Lung (tissue), 17 donors: ENCODE measurements at places on chromosomes 11 and 22. TPM values are rescaled to one million over a fixed set of nuclear protein-coding genes. Genes with fewer than 3 reads are reported as not detected.

MRGPRF gene
- 16.8 TPM for total RNA-seq

- no peak for DNase-seq
These were observed 630.4 kb downstream of the METTL15 start for GRCh38 chr11:28738549-28738948.

DNA sequence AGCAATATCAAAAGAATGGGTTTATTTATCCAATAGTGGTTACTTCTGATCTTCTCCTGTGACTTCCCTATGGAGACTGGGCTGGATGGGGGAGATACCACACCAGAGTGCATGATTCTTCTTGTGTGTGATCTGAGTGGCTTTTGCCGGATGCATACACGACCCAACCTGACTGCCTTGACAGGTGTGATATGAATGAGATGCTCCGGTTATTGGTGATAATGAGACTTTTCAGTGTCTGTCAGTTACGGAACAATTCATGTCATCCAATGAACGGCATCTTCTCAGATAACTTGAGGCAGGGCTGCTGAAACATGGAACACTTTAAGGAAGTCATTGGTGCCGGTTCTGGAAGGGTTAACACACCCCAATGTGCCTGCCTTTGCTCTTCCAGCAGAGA lies 17.7 kb downstream of the FJX1 start:
- DNase-seq: no peak

- no peak for DNase-seq
These were observed 67.2 kb downstream of the C11orf91 start for GRCh38 chr11:33633251-33634003.

- no peak for DNase-seq
These were observed 129.7 kb downstream of the SNX19 start for GRCh38 chr11:130786586-130786985.

DNA sequence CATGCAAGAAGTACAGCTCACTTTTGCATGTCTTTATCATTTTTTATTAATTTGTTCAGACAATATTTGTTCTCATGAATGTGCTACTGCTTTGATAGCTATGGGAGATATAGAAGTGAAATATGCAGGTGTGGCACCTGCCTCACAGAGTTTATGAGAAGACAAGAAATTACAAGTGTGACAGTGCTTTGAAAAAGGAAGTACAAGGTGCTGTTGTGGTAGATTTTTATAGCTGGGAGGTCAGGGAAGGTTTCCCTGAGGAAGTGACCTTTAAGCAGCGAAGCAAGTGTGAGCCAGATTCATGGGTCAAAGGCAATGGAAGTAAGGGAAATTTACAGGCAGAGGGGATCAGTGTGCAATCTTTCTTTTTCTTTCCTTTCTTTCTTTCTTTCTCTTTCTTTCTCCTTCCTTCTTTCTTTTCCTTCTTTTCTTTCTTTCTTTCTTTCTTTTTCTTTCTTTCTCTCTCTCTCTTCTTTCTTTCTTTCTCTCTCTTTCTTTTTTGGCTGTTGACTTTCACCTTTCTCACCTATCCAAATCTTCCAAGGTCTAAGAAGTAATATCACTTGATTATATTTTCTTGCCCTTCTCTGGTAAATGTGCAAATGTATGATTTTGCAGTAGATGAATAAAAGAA lies 6.4 kb upstream of the BMAL1 start:
- no peak for DNase-seq
